ENCODE measurements at places on chromosomes 12 and 14.

GRCh38 chr14:101017806-101018560 is 114.5 kb upstream of the RTL1 start:
- no peak for DNase-seq

DNA sequence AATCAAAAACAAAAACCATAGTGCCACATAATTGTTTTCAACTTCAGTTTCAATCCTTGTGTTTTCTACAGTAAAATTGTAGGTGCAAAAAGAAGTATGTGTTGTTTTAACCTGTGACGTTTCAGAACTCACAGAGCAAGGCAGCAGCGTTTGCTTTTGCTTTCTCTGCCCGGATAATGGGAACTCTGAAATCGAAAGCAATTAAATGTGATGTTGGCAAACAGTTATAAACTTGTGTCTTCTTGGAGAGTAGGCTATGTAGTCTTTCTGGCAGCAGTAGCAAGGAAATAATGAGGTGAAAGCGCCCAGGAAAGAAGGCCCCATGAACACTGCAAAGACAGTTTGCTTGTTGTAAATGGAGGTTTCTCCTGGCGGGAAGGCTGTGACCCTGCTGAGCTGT is 39.1 kb downstream of the FNTB start:
- DNase-seq = no peak

- no peak for DNase-seq
These were observed 41.5 kb downstream of the BEST3 start for GRCh38 chr12:69657376-69658137.

GRCh38 chr12:121630791-121631355 is 4.5 kb downstream of the ORAI1 start:
- DNase-seq = no peak

- no peak for DNase-seq
These were observed 23.3 kb upstream of the CCER1 start for GRCh38 chr12:90978117-90978770.

GRCh38 chr12:101021911-101022388 is 188.1 kb downstream of the SLC5A8 start:
- DNase-seq = no peak

DNA sequence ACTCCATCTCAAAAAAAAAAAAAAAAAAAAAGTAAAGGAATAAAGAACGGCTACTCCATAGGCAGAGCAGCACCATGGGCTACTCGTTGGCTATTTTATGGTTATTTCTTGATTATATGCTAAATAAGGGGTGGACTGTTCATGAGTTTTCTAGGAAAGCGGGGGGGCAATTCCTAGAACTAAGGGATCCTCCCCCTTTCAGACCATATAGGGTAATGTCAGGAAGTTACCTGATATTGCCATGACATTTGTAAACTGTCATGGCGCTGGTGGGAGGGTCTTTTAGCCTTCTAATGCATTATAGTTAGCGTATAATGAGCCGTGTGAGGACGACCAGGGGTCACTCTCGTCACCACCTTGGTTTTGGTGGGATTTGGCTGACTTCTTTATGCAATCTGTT is 142.3 kb downstream of the GLT1D1 start:
- DNase-seq = no peak

GRCh38 chr14:54650331-54650958 is 83.5 kb downstream of the SAMD4A start:
- no peak for DNase-seq

- no peak for DNase-seq
These were observed 111.3 kb upstream of the FKBP4 start for GRCh38 chr12:2683283-2684025.

DNA sequence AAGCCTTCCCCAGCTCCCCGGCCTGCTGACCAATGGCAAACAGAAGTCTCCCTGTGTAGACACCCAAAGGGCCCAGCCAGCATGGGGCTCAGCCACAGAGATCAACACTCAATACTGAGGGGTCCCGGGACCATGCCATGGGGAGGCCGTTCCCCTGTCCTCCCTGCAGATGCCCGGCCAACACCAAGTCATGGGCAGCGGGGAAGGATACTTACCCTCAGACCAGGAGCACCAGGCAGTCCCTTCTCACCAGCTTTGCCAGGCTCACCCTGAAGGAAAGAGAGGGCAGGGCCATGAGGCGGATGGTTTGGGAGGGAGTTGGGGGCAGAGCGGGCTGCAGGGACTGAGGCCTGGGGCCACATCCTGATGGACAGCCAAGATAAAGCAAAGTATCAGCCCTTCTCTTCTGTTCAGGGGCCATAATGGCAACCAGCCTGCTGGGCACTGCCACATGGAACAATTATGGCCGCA is 19.9 kb downstream of the COL2A1 start:
- DNase-seq = no peak

DNA sequence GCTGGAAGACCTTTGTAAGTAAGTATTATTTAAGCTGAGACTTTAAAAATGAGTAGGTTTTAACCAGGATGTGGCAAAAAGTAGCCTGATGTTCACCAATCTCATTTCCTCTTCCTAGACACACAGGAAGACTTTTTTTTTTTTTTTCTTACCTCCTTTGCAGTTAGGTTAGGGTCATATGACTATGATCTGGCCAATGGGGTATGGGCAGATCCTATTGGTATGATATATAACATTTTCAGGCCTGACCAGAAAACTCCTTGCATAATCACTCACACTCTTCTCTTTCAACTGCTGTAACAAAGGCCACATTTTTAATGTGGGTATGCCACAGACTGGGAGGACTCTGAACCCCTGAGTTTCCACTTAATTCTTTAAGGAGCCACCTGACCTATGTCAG is 2.7 kb upstream of the RPS6KA5 start:
- DNase-seq = no peak

DNA sequence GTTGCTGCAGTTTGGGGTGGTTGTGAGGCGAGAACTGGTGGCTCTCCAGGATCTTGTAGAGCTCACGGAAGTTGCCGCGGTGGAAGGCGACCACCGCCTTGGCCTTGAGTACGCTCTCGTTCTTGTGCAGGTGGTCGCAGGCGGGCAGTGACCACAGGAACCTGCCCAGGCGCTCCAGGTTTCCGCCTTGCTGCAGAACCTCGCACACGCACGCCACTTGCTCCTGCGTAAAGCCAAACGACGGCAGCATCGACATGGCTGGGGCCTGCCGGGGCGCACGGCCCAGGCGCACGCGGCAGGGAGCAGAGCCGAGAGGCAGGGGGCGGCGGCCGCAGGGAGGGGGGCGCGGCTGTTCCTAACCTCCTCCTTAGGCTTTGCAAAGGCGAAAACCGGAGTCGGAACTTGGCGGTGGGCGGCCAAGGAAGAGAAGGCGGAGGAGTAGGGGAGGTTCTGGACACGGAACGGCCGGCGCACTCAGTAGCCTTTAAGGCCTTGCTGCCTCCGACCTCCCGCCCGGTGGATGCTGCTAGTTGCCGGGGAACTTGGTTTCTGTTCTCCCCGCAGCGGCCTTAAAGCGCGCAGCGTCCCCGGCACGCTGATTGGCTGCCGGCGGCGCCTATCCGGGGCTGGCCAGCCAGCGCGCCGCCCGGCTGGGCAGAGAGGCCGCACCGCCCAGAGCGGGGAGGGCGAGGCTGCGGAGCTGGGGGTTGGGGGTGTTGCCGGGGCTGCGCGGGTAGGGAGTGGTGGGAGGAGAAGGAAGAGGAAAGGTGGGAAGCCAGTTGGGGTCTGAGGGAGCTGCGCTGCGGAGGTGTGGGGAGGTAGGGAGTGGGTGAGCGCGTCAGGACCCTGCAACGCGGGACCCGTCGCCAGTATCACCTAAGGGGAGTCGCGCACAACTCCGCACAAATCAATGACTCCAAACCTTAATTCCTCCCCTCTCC is at the start of gene SIX1:
SIX1 (minus strand) TSS at position 544 of the 941 bp plus-strand sequence; CDS start at position 256, 288 bp downstream.
- no peak for DNase-seq

DNA sequence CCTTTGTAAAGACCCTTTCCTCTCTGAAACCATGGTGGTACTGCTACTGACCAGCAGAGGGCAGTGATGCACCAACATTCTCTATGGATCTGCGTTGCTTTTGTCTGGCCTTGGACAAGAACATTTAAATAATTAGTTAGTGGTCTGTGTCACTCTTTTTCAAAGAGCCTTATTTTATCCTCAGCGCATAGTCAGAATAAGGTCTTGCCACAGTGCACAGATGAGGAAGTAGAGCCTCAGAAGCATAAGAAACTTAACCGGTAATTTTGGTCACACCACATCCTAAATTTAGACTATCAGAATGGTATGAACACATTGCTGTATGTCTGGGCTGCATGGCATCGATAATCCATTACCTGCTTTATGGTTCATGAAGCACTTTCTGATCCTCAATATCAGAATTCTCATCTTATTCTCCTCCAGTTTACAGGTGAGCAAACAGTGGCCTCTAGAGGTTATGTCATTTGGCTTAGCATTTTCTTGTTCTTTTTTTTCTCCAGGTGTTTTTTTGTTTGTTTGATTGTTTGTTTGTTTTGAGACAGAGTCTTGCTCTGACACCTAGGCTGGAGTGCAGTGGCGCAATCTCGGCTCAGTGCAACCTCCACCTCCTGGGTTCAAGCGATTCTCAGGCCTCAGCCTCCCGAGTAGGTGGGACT is 23.7 kb upstream of the IFT81 start:
- DNase-seq = peak; percentile 59

DNA sequence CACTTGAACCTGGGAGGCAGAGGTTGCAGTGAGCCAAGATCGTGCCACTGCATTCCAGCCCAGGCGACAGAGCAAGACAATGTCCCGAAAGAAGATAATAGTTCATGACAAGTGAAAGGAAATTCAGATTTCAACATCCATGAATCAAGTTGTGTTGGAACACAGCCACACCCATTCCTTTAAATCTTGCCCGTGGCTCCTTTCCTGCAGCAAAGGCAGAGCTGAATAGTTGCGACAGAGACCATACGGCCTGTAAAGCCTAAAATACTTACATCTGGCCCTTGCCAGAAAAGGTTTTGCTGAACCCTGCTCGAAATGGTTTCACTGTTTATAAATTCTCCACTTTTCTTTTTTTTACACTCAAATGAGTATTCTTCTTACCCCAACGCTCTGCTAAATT is 17.7 kb upstream of the ITPK1 start:
- DNase-seq = no peak

DNA sequence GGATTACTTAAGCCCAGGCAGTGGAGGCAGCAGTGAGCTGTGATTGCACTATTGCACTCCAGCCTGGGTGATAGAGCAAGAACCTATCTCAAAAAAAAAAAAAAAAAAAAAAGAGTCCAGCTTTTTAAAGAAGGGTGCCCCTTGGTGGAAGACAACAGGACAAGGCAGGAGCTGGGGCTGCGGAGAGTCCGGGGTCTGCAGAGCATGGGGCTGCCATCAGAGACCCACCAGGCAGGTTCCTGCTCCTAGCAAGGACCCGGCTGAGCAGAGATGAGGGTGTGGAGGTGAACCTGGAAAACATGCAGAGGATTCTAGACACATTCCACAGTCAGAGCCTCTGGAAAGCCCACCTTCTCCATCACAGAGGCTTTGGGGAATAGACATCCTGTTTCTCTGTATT is 21.0 kb upstream of the CIPC start:
- DNase-seq = no peak

GRCh38 chr12:63917864-63918799 is 73.6 kb downstream of the SRGAP1 start:
- DNase-seq = no peak

- DNase-seq = no peak
These were observed 43.9 kb upstream of the GNPNAT1 start for GRCh38 chr14:52835122-52835903.

GRCh38 chr14:74519316-74520074 is 25.9 kb downstream of the ISCA2 start:
- DNase-seq = no peak

All from activated naive CD4-positive, alpha-beta T cell treated with Interleukin-2 at 50 U/mL for 16 hours (primary cell).